NCI-H748 treated with DMSO at 0.1 percent for 48 hours (cell line): ENCODE measurements at places on chromosomes 3 and 15.

GRCh38 chr15:93709708-93710107 lies 521.7 kb upstream of the MCTP2 start:
- DNase-seq: no peak

DNA sequence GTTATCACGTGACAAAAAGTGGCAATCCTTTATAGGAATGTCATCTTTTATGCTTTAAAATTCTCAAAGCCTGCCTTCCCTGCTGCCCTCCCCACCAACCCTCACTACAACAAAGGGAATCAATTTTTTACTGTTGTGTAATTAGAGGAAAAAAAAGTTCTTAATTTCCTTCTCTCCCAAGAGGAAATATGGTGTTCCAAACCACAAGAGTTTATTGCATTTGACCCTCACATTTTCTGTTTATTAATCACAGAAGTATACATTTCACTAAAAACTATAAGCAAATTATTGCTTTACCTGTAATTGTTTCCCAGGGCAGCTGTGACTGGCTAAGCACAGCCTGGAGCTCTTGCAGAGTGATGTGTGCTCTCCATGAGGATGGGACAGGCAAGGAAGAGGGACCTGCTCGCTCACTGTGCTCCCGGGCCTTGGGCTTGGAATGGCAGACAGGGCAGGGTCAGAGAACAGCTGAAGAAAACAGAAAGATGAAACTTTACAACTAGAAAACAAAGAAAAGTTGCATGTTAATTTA lies 31.3 kb upstream of the ATP10A start:
- DNase-seq: no peak

DNA sequence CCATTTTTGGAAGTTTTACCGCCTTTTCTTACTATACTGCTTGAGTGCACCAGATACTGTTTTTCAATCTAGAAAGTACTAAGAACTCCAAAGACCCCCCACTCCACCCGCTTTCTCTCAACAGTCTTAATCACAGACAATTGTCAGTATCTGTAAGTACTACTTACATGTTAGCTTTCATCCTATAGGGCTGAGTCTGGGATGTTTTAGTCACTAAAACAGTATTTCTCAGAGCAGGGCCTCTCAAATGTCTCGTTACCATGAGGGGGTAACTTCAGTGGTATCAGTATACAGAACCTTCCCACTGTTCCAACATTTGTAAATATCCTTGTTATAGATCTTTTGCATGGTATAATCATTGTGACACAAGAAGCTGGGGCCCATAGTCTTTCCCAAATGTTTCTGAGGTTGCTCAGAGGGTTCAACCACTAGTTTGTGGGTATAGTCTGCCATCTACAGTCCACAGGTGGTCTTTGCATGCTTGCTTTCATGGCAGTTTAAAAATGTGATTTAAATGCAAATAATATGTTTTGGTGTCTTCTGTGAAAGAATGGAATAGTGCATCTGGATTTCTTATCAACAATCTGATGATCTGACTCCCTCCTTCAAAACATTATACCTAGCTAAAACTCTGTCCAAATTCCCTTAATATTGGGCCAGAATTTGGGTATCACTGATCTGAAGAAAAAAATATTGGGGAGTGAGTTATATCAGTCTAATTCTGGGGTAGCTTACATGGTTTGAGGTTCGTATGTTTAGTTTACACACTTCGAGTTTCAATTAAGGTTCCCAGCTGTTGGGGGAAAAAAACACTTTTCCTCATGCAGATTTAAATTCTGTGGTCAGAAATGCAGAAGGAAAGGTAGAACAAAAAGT lies 18.0 kb upstream of the DNAJC13 start:
- peak; percentile 3 for DNase-seq

DNA sequence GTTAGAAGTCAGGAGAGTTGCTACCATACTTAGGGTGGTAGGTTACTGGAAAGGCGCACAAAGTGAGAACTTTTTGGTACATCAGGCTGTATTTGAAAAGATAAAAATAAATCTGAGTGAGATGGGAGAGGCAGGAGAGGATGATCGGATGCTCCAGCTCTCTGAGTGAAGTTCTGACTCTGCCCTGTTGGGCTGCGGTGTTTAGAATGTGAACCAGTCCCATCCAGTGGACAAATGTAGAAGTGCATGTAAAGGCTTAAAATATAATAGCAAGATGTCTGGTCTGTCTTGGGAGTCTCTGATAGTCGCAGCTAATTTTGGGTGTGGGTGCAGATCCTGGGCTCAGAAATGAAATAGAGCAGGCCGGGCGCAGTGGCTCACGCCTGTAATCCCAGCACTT lies 30.4 kb downstream of the ACKR2 start:
- DNase-seq: peak; percentile 34

DNA sequence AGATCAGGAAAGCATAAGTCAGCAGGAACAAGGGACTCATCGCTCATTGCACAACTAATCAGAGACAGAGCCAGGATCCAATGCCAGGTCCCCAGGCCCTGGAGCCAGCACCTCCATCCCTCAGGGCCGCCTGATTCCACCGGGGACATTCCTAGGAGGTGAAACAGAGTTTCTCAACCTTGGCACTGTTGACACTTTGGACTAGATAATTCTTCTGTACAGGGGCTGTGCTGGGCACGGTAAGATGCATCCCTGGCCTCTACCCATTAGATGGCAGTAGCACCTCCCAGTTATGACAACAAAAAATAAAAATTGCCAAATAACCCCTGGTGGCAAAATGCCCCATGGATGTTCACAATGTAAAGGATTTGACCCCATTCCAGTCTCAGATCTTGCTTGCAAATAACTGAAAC lies 127.7 kb downstream of the MTHFS start:
- no peak for DNase-seq

GRCh38 chr3:127865941-127866340 lies 43.6 kb upstream of the MGLL start:
- DNase-seq: no peak

GRCh38 chr3:191385101-191385500 lies 54.8 kb upstream of the UTS2B start:
- no peak for DNase-seq

GRCh38 chr15:34342737-34343575 lies at the start of the genes NOP10 and NUTM1:
Gene NOP10, minus strand, starts transcription at chr15:34343136. Its CDS starts 63 bp downstream, at chr15:34343073.
Gene NUTM1, plus strand, starts transcription at chr15:34343315. Its CDS starts 382 bp downstream, at chr15:34343697.
- DNase-seq: peak; percentile 69

DNA sequence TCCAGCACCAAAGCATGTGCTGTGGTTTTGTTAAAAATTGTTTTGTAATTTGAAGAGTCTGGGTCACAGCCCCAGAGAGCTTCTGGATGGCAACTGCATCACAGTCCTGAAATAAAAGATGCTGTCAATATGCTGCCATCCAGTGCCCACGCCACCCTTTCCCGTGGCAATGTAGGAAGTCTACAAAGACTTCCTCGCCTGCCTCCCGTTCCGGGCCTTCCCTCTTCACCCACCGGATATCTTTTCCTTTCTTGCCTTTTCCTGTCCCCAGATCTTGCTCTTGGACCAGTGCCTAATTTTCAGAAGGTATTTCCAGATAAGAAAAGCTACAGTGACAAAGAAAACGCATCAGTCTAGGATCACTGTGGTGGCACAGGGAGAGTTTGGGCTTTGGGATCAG lies 85.3 kb upstream of the RNU6-1 start:
- no peak for DNase-seq

DNA sequence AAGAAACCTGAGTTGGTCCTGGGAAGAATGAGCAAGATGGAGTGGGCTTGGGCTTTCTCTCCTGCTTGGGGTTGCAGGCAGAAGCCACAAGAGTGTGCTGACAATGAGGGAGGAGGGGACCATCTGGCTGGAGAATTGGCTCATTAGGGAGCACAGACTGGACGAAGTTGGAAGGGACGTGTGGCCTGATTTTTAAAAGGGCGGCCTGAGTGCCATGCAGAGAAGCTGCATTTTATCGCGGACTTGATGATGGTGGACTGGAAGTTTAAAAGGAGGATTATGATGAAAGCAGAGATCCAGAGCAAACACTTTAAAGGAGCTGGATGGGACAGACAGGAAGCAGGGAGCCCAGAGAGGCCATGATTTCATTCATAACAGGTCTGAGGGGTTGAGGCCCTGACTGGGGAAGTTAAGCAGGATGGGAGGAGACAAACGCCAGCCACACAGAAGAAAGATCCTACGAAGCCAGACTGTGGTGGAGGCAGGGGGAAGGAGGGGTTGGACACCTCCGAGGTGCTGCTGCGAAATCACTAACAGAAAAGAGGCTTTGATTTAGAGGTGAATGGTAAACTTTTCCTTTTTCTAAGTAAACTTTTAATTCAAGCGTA lies 23.6 kb downstream of the TLNRD1 start:
- no peak for DNase-seq

DNA sequence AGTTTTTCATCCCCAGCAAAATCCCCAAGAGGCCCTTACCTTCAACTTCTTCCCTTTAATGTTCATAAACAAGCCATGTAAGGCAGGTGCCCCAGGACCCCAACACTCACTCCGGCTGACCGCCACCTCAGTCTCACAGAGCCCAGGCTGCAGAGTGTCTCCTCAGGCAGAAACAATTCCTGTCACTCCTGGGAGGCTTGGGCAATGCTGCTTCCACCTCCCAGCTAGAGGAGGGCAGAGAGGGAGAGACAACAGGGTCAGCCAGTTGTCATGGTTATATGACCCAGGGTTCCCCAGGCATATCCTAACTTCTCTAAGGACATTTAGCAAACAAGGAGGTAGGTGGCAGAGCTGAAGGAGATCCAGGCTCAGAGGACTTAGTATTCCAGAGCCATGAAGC lies at the start of gene PLIN1:
TSS of gene PLIN1 (minus strand) at position 156 of the 400 bp plus-strand sequence. CDS start 1,878 bp downstream, outside the sequence.
- DNase-seq: no peak

DNA sequence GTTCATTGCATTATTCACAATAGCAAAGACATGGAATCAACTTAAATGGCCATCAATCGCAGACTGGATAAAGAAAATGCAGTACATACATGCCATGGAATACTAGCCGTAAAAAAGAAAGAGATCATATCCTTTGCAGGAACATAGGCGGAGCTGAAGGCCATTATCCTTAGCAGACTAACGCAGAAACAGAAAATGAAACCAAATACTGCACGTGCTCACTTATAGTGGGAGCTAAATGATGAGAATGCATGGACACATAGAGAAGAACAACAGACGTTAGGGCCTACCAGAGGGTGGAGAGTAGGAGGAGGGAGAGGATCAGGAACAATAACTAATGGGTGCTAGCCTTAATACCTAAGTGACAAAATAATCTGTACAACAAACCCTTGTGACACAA lies 57.9 kb downstream of the RASA2 start:
- no peak for DNase-seq

GRCh38 chr3:119279101-119279554 lies 15.1 kb upstream of the ARHGAP31 start:
- DNase-seq: peak; percentile 67

DNA sequence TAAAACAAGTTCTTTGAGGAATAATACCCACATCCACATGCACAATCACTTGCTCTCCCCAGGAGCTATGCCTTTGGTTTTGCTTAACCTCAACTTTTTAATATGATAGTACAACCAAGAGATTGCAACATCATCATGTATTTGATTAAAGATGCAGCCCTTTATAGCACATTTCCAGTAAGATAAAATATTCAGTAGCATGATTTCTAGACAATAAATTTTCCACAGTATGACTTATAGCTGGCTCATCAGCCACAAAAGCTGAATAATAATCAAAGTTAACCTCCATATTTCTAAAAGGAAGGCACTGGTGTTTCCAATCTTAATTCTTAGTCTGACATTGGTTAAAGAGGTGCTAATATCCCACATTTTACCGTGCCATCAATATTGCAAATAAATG lies 622.5 kb downstream of the TBL1XR1 start:
- DNase-seq: no peak

- no peak for DNase-seq
These were observed 62.2 kb upstream of the CTSH start for GRCh38 chr15:79007066-79007465.

DNA sequence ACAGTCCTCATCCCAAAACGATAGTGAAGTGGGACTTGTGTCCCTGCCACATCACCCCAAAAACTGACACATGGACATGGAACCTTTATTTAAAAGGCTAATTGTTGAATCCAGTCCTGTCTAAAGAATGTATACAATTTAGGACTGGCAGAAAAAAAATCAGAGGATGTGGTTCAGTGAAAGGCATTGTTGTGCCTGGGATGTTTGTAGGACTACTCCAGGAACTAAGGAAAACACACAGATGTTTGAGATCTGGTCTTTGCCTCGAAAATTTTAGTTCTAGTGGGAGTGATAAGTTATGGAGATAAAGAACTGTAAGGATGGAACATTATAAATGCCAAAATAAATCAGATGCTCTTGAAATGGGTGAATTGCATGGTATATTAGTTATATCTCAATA lies 27.2 kb downstream of the VGLL4 start:
- DNase-seq: no peak

DNA sequence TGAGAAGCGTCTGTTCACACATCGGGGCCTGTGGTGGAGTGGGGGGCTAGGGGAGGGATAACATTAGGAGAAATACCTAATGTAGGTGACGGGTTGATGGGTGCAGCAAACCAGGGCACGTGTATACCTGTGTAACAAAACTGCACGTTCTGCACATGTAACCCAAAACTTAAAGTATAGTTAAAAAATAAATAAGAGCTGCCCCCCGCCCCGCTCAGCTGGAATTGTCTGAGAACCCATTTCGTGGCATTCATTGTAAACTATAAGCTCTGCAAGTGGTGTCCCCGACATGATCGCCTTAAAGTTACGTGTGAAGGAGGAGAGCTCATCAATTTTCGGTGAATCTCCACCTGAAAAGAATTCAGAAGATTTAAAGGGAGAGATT lies 7.3 kb upstream of the LIPH start:
- no peak for DNase-seq

GRCh38 chr3:104907507-104907906 lies 459.2 kb upstream of the ALCAM start:
- no peak for DNase-seq

DNA sequence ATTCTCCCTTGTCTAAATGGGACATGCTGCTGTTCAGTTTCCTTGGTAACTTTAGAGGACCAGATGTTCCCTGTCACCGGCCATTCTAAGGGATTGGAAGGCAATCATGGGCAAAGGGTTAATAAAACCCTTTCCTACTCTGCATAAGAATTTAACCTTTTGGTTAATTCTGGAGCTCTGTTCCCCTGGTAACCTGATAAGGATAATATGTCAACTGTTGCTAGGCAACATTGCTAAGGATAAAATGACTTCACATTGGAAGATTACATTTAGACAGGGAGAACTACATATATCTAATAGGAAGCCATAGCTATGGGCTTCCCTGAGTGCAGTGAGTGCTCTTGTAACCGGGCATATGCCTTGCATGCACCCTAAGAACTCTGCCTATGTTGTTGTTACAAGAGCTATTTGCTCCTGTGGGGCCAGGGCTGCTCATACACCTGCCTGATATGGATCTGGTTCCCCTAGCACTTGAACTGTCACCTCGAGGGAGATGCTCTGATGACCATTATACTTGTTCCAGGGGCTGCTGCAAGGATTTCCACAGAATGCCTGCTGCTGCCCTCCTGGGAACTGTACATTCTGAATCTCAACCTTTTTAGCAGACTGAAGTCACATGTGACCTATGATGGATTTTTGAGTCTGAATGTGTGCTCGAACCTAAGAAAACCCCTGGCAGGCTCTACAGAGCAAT lies 326.3 kb upstream of the PDZRN3 start:
- DNase-seq: no peak

GRCh38 chr3:148459931-148460513 lies 237.7 kb upstream of the AGTR1 start:
- DNase-seq: no peak
